ENCODE measurements at places on chromosomes 12 and 14.

DNA sequence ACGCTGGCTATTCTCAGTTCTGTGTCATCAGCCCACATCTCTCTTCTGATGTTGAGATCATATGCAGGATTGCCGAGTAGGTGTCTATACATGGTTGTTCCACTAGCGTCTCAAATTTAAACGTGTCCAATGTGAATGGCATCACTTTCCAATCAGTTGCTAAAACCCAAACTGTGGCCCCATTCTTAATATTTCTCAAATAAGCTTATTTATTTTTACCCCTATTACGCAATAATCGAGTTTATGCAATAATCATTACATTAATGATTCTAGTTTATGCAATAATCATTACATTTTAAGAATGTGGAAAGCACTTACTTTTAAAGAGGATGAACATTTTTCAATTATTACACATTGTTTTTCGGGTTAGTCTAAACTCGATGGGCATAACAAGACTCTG lies 47.8 kb downstream of the ACSS3 start:
- DNase-seq = no peak

- no peak for DNase-seq
These were observed 765.2 kb downstream of the NOVA1 start for GRCh38 chr14:25832585-25832984.

DNA sequence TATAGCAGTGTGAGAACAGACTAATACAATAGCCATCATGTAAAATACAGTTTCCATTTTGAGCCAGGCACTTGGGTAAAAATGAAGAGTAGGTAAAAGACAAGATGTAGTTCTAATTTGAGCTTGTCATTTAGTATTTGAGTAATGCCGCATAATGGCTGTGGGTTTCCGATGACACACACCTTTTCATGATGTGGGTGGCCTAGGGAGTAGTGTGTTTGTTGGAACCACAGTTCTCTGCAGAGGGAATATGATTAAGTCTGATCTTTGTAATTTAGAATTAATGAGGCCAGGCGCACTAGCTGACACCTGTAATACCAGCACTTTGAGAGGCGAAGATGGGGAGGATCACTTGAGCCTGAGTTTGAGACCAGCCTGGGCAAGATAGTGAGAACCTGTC lies 61.8 kb downstream of the RCOR1 start:
- no peak for DNase-seq

- no peak for DNase-seq
These were observed 13.7 kb upstream of the PRKAG1 start for GRCh38 chr12:49032276-49032675.

DNA sequence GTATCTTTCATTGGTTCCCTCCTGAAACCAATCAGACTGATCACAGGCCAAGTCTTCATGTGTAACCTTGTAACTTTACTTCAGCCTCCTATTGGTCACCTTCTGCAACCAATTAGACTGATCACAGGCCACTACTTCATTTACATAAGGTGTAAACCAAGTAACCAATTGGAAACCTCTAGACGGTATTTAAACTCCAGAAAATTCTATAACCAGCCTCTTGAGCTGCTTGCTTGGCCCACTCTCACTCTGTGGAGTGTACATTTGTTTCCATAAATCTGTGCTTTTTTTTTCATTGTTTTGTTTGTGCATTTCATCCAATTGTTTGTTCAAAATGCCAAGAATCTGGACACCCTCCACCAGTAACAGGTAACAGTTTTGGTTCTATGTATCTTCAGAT lies 47.5 kb downstream of the EIF2S3B start:
- no peak for DNase-seq

- peak; percentile 23 for DNase-seq
These were observed 126.7 kb downstream of the CALM1 start for GRCh38 chr14:90523544-90523943.

DNA sequence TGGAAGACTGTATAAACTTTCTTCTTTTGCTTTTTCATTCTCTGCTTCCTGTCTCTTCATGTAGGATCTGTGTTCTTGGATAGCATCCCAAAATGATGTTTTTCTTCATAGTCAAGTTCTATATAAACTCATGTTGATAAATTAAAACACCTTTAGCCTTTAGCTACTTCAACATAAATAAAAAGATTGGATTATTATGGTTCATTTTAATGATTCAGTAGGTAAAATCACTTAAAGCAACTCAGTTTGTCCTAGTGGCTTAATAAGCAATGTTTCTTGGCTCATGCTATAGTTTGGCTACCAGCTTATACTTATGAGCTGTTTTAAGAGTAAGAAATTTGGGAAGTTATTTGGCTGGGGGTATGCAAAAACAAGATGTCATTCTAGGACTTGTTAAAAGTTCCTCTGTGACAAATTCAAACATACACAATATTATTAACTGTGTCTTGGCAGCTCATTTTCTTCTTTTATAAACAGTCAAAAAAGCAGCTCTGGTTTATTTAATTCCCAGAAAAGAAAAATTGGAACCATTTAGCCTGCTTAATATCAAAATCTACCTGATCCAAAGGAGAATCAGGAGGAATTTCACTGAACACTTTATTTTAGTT lies 111.4 kb downstream of the TMTC3 start:
- DNase-seq = no peak

- DNase-seq = no peak
These were observed 733 bp upstream of the PPFIBP1 start for GRCh38 chr12:27523305-27523641.

DNA sequence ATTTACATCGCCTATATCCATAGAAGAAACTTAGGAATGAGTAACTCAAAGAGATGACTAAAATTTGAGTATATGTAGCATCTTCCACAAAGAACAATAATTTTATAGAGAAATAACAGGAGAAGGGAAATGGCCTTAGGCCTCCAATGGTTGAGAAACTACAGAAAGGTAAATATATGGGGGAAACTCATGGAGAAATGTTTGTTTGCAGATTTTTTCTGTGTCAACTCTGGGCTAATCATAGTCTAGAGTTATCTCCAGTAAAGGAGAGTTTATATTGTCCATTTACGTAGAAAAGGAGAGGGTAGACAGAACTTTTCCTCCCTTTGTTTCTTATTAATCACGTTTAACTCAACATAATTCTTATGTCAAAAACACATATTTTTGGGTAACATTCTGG lies 244.2 kb downstream of the GLT1D1 start:
- no peak for DNase-seq

DNA sequence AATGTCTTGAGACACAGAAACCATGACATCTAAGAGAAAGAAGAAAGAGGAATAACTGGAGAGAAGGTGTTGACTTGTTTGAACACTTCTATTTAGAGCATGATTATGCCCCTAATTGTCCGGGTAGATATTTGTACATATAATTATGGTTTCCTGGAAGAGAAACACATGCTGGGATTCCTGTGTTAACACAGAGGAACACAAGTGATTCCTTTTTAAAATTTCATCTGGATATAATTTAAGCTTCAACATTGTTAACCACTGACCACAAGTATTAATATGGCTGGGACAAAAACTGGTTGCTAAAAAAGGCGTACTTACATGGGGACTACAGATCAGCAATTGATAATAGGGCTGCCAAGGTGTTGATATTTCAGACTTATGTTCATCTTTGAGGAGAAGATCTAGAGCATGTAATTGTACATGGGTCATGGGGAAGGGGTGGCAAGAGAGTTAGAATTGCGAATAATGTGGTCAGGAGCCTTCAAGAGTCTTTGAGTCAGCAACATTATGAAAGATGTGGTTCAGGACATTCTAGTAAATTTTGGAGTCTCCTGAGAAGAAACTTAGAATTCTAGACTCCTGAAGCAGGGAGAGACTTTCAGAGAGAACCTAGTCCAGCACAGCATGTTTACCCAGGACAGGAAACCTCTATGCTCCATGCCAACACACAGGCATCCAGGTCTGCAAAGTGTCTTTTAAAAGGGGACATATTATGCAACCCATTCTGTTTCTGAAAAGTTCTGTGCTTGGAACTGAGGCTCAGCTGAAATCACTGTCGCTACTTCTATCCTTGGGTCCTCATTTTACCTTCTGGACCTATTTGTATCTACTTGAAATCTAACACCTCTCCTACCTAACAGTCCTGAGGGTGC lies 56.5 kb downstream of the SLC38A1 start:
- no peak for DNase-seq

- no peak for DNase-seq
These were observed 74.0 kb downstream of the B4GALNT3 start for GRCh38 chr12:533718-534117.

DNA sequence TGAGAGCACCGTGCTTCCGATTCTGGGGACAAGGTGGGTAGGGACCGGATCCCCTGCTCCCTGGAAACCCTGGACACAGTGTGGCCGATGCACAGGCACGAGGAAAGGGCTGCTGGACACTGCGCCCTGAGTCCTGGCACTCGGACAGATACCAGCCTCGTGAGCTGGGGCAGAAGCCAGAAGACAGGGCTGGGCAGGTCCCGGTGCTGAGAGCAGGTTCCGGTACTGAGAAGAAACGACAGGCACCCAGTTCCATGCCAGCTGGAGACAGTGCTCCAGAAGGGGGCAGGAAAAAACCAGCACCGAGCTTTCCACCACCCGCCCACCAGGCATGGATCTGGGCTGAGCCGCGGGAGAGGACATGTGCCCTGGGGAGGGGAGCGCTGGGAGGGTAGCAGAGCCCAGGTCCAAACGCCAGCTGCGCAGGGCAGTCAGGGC lies 6.5 kb downstream of the XRCC3 start:
- no peak for DNase-seq

GRCh38 chr12:100926669-100927248 lies 132.2 kb downstream of the ANO4 start:
- DNase-seq = no peak

- DNase-seq = no peak
These were observed 152.2 kb downstream of the CHST11 start for GRCh38 chr12:104608998-104609397.

DNA sequence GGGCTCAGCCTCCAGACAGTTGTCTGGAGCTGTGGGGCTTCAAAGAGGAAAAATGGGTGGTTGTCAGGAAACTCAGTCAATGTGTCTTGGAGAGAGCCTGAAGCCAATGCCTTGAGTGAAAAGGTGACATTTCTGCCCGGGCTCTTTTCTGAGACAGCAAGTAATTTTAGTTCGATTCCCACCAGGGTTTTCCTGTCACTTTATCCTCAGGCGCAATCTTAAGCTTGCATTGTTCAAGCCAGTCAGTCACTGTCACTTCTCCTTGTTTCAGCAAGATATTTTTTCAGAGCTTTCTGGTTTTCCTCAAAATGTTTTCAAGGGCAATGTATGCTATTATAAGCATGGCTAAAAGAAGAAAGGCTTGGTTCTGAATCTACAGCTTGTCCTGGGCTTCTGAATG lies 404.7 kb upstream of the SEL1L start:
- DNase-seq = no peak

DNA sequence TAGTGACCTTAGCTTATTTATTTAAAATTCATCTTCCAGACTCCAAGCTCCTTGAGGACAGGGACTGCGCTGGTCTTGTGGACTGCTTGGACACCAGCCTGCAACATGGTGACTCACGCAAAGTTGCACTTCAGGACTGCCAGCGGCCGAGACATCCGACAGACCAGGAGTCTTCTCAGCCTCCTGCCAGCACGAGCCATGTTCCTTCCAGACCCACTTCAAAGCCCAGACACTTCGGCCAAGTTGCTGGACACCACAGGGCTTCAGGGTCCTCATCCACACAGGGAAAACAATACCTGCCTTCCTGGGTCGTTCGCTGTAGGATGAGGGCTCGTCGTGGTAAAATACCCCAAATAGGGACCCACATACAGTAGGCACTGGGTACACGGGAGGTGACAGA lies 88.7 kb downstream of the BCL11B start:
- no peak for DNase-seq

- DNase-seq = no peak
These were observed 182.6 kb downstream of the ETV6 start for GRCh38 chr12:11832093-11832492.

DNA sequence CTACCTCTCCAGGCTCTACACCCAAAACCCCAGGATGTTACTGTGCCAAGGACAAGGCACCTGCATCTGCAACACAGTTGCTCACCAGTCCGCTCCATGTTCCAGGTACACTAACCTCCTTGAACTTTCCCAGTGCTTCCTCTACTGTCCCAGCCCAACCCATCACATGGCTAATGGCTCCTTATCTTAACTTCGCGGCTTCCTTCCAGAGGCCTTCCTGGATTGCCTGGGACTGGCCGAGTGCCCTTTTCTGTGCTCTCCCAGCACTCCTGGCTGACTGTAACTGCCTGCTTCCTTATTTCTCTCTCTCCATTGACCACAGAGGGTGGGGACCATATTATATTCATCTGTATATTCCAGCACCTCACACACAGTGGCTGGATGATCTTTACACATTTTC lies 20.9 kb downstream of the POMT2 start:
- DNase-seq = no peak

GRCh38 chr14:55160989-55161388 lies 30.4 kb downstream of the DLGAP5 start:
- no peak for DNase-seq

DNA sequence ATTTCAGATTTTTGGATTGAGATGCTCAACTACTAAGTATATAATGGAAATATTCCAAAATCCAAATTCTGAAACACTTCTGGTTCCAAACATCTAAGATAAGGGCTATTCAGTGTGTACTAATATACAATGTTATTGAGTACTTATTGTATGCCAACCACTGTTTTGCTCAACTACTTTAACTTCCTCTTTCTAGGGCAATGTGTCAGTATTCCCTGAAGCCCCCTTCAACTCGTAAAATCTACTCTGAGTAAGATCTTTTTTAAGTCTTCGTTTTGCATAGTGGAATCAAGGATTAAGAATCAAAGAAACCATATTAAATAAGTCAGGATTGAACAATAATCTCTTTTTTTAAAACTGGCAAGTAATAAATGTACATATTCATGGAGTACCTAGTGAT lies 45.5 kb downstream of the SPATA7 start:
- no peak for DNase-seq

GRCh38 chr12:97177481-97177880 lies 270.4 kb downstream of the NEDD1 start:
- peak; percentile 15 for DNase-seq

GRCh38 chr12:43883311-43883710 lies 47.4 kb downstream of the TMEM117 start:
- DNase-seq = no peak

- no peak for DNase-seq
These were observed 264.0 kb upstream of the SYT1 start for GRCh38 chr12:78600541-78600940.

DNA sequence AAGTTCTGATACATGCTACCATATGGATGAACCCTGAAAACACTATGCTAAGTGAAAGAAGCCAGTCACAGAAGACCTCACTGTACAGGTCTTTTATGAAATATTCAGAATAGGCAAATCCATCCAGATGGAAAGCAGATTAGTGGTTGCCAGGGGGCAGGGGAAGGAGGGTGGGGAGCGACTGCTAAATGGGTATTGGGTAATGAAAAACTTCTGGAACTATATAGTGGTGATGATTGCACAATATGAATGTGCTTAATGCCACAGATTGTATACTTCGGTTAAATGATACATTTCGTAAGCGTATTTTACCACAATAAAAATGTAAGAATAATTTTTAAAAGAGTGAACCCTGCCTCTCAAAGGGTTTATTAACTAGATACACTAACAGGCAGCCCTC lies 11.8 kb upstream of the KSR2 start:
- no peak for DNase-seq

DNA sequence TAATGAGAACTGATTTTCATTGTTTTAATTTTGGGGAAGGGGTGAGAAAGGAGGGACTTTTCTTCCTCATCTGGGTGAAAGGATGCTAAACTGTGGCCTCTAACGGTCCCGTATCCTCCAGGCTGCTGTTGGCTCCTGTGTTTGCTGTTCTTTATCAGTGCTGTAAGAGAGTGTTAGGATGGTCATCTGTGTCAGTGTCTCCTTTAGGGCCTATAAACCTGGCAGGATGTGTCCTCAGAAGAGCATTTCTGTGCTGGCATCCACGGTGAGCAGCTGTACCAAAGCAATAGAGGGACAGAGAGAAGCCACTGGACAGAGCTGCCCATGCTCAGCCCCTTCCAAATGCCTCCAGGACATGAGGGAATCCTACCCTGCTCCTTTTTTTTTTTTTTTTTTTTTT lies 253.1 kb downstream of the ZFP36L1 start:
- no peak for DNase-seq
